ENCODE measurements at places on chromosomes 5 and 9. TPM values are rescaled to one million over a fixed set of nuclear protein-coding genes. Genes with fewer than 3 reads are reported as not detected.

The PCA3 gene
- 0.62 TPM for total RNA-seq

The GMCL2 gene
- not detected for total RNA-seq

The TMEM252 gene
- not detected for total RNA-seq

The MVB12B gene
- 18.8 TPM for total RNA-seq

The NACC2 gene
- total RNA-seq = 9.6 TPM

The C9 gene
- total RNA-seq = not detected

The CCDC171 gene
- total RNA-seq = 6.5 TPM

The MSMP gene
- total RNA-seq = 2.8 TPM

- no peak for DNase-seq
Measured at GRCh38 chr5:115854139-115854538, 12.4 kb downstream of the AP3S1 start.

DNA sequence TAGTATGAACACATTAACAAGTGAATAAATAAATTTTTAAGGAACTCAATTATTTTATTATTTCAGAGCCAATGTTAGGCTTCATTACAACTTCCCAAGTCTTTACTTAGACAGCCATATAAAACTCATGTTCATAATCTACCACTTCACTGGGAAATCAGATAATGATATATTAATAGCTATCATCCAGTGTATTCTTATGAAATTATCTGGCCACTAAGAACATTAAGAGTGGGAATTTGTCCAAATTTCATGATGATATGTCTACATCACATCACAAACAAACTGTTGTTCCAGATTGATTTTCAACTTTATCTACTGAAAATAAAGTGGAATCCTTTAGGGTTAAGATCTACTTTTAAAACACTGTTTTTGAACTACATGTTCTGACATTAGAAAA lies 668.6 kb downstream of the EFNA5 start:
- DNase-seq = no peak

- no peak for DNase-seq
Measured at GRCh38 chr5:168710706-168711105, 131.5 kb upstream of the PANK3 start.

DNA sequence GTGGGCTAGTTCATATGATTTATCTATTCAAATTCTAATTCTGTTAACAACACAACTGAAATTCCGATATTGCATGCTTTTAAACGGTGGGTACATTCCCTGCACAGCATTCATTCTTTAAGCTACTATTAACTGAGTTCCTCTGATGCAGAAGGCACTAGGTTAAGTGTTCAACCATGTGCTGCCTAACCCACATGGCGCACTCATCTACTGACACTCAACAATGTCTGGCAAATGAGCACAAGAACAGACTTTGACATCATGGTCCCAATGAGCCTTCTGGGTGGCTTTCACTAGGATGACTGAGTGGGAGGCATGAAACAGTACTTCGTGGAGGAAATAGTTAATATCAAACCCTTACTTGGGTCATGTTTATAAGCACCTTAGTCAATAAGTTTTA lies 10.2 kb downstream of the NREP start:
- no peak for DNase-seq

DNA sequence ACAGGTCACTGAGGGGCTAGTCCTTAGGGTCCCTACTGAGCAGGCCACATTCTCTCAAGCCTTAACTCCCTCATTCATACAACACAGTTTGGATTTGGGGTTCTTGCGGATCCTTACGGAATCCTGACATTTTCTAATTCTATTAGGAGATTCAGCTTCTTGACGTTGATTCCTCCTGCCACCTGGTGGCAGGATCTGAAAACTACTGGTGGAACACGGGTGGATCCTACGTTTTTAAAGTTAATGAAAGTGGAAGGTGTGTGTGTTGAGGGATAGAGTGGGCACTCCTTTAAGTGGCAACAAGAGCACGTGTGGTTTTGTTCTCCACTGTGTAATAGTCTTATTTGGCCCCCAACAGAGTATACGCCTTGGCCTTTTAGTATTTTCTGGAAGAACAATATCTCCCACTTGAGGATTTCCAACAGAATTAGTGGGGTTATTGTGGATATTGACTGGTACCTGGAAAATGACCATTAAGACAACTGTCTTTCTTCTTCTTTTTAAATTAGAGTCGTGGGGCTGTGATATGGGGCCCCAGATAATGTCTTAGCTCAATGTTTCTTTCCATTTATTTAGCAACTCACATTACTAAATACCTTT lies 25.2 kb downstream of the SLC28A3 start:
- peak; percentile 71 for DNase-seq

DNA sequence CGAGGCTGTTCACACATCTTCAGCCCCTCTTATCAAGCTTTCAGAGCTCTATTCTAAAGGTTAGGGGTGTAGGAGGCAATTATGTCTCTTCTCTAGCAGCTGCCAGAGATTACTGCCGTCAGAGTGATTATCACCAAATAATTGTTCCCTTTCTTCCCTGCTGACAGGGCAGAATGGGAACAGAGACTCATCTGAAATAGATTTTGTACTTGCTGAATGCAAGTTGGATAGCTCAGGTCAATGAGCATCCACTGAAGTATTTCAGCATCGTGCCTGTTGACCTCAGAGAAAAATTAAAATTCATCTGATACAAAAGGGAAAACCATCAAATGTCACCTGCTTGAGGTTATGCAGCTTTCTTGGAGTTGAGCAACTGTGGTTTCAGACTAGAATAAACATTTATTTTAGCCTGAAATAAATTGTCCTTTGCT lies 213.7 kb upstream of the MAP3K1 start:
- DNase-seq = no peak

DNA sequence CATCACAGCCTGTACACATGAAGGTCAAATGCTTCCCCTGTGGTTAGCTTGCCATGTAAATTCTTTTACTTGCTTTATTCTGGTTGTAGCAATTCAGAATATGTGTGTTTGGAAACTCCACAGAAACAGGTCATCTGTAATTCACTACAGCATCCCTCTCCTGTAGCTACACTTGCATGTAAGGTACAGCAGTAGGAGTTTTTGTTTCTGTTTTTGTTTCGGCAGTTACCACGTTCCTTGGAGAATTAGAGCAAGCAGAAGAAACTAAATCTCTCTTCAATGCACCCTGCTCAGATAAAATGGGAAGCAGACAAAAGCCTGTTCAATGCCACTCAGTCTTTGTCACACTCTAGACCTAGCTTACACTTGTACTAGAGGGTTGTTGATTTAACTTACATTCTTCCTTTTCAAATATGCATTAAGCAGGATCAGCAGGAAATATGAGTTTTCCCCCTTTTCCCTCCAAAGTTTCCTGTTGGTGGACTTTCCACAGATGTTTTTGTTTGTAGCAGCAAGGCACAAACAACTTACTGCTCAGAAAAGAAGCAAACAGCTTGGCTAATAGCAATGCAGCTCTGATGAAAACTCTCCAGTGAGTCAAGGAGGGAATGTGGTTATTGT lies 80.9 kb downstream of the YIPF5 start:
- DNase-seq = no peak

GRCh38 chr9:38022995-38023394 lies 46.0 kb downstream of the SHB start:
- no peak for DNase-seq

DNA sequence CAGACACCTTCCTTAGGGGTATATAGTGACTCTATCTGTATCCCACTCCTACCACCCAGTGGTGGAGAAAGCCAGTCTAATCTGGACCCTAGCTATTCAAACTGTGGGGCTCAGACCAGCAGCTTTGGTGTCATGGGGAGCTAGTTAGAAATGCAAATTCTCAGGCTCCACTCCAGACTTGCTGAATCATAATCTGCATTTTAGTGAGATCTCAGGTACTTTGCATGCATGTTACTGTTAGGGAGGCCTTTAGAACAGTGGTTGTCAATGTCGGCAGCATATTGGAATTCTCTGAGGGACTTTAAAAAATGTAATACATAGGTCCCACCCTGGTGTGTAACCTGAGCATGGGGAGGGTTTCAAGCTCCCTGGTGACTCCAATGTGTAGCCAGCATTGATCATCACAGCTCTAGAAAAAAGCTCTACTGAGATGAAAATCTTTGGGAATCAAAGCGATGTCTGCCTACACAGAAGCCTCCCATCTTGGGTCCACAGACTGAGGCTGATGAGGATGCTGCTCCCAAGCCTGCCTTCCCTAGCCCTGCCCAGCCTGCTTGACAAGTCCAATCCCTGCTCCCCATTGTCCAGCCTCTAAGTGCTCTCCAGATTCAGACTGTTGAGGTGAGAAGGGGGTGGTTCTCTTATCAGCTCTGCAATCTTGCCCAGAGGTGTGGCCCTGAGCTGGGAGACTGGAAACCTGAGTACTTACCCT lies 11.9 kb upstream of the GM2A start:
- DNase-seq = no peak

DNA sequence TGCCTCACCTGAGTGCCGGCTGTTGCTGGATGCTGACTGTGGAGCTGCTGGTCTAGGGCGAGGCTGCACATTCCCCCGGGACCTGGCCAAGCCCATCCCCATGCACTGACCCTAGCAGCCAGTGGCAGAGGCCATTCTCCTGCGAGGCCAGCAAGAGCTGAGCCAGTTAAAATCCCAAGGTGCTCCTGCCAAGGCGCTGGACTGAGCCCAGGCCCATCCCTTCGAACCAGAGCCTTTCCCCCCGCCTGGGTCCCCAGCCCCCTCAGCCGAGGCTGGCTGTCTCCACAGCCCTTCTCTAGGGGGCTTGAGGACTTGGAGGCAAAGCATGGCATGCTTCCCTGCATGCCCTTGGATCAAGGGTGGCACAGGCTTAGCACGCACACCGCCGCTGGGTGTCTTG lies 1.6 kb downstream of the ADAMTSL2 start:
- no peak for DNase-seq

- no peak for DNase-seq
Measured at GRCh38 chr5:112690605-112691338, 46.9 kb upstream of the APC start.

GRCh38 chr9:34591917-34592866 lies 2.7 kb upstream of the CNTFR start:
- DNase-seq = no peak

GRCh38 chr9:3099646-3100045 lies 255.8 kb upstream of the PUM3 start:
- no peak for DNase-seq

GRCh38 chr9:94779693-94780290 lies 53.3 kb downstream of the AOPEP start:
- no peak for DNase-seq

GRCh38 chr9:24071716-24072115 lies 245.7 kb upstream of the ELAVL2 start:
- no peak for DNase-seq

GRCh38 chr9:92636627-92637026 lies 33.3 kb downstream of the IPPK start:
- no peak for DNase-seq

GRCh38 chr9:7879551-7880245 lies 80.1 kb upstream of the DMAC1 start:
- no peak for DNase-seq

- no peak for DNase-seq
Measured at GRCh38 chr9:98101416-98101815, 17.6 kb downstream of the TRIM14 start.

- no peak for DNase-seq
Measured at GRCh38 chr9:120568816-120569215, 11.2 kb downstream of the CDK5RAP2 start.

DNA sequence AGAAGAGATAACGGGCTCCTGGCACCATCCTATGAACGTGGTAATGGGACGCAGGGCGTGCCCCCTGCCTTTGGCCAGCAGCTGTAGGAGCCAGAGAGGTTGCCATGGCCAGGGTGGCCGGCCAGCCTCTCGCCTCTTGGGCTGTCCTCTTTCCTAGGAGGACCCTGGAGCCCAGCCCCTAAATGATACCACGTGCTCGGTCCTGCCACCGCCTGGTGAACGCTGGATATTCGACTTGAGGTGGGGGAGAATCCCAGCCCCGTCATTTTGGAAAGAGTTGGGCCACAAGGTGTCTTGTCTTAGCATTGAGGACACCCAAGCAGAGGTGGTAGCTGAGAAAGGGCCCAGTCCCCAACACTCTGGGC lies 391 bp upstream of the NRG2 start:
- DNase-seq = peak; percentile 12

DNA sequence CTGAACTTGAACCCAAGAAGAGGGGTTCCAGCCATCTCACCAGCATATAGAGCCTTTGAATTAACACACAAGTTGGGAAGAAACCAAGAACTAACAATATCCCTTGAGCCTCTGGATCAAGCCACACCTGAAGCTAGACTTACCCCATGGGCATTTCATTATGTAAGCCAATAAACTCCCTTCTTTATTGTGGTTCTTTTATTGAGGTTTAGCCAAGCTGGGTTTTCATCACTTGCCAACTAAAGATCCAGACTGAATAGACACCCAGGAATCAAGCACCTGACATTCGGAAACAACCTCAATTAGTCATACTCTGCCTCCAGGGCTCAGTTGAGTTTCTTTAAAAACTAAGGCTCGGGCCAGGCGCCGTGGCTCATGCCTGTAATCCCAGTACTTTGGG lies 226.7 kb downstream of the AGTPBP1 start:
- no peak for DNase-seq

DNA sequence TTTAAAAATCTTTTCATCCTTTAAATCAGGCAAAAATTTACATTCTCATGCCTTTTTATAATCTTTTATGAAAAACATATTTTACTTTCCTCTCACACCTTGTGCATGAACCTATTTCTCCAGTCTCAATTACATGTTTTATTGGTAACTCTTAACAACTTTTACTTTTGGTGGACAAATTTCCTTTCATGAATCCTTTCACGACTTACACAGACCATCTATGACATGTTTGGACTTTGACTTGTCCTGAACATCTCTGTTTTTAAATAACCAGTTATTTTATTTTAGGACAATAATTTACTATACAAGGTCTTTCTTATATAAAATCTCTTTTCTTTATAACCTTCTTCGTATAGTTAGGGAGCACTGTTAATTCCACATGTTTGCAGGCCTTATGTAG lies 26.5 kb upstream of the MTMR12 start:
- DNase-seq = no peak

GRCh38 chr5:122424132-122424531 lies 112.1 kb downstream of the SNCAIP start:
- no peak for DNase-seq

DNA sequence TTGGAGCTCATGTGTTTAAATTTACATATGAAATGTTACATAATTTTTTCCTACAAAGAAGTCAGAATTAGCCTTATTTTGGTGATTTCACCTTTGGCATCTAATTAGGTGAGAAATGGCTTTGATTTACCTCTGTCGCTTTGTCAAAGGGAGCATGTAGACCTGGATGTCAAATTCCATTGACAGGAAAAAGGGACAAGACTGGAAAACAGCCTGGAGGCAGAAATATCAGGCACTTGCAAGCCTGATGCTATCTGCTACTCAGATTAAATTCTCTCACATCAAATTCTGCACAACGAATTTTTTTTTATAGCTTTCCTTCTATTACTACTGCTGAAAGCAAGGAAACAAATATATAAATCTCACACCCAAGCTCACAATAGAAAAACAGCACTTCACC lies 54.1 kb upstream of the CTNND2 start:
- DNase-seq = no peak

GRCh38 chr9:121686930-121687541 lies 35.6 kb downstream of the DAB2IP start:
- DNase-seq = peak; percentile 82

GRCh38 chr5:107532169-107532878 lies 138.4 kb downstream of the EFNA5 start:
- no peak for DNase-seq

Measured in endothelial cell (in vitro differentiated cells).